Stimulated activated naive CD4-positive, alpha-beta T cell (primary cell): ENCODE measurements at places on chromosomes 4 and X.

DNA sequence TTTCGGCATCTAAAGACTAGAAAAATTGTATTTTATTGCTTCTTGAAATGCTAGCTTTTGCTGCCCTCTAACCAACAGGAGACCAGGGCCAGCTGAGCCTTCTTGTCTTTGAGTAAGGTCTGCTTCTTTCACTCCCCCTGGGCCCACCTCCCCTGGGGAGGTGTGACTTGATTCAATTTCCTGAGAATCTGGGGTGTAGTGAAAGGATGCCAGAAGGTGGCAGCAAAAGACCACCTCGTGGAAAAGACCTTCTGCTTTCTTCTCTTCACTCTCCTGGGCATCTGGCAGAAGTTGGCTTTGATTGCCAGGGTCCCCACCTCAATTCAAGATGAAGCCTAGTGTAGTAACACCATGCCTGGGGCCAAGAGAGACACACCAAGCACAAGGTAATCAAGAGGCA lies 96.5 kb upstream of the MAOA start:
- no peak for DNase-seq

DNA sequence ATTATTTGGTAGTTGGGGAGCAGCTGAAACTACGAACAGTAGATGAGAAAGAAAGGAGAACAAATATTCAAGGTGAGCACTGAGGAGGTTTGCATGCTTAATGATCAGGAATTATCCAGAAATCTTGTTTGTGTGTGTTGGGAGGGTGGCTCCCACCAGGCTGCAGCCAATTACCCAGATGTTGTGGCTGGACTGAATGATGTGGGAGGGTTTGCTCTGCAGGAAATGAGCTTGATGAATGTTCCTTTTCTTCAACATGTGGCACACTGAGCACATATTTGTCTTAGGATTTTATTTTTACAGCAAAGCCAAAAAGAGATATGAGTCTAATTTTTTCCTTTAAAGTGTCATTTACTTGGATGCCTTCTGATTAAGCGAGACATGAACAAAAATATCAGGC lies 48.3 kb upstream of the AMOT start:
- no peak for DNase-seq

- DNase-seq, result no peak
These were observed 58.7 kb upstream of the KLF3 start for GRCh38 chr4:38605181-38605752.

GRCh38 chr4:27018076-27018475 lies 157.4 kb downstream of the STIM2 start:
- DNase-seq, result no peak

DNA sequence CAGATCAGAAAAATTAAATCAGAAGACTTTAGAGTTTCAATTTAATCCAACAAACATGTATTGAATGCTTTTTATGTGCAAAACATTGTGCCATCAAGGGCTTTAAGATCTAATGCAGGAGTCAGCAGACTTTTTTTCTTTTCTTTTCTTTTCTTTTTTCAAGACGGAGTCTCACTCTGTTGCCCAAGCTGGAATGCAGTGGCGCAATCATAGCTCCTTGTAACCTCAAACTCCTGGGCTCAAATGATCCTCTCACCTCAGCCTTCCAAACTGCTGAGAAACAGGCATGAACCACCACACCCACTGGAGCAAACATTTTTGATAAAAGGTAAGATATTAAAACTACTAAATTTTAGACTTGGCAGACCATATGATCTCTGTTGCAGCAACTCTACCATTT lies 24.6 kb upstream of the LRBA start:
- DNase-seq, result no peak

- no peak for DNase-seq
These were observed 67.9 kb downstream of the GAB1 start for GRCh38 chr4:143404555-143404954.

- DNase-seq, result no peak
These were observed 5.3 kb upstream of the SAP30 start for GRCh38 chr4:173365359-173365996.

DNA sequence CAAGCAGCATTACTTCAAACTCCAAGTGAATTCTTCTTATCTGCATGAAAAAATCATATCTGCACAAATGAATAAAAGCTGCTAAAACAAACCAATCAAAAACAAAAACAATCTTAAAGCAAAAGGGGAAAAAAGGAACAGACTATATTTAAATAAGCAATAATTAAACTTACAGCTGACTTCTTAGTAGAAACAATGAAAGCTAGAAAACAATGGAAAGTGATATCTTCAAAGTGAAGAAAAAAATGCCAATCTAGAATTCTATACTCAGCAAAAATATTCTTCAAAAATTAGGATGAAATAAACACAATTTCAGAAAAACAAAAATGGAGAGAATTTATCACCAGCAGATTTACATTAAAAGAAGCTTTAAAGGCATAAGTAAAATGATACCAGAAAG lies 20.0 kb downstream of the STBD1 start:
- no peak for DNase-seq

- DNase-seq, result no peak
These were observed 611.3 kb upstream of the CPXCR1 start for GRCh38 chrX:88135735-88136134.

GRCh38 chrX:119698845-119699244 lies 5.9 kb upstream of the SEPTIN6 start:
- peak; percentile 33 for DNase-seq

DNA sequence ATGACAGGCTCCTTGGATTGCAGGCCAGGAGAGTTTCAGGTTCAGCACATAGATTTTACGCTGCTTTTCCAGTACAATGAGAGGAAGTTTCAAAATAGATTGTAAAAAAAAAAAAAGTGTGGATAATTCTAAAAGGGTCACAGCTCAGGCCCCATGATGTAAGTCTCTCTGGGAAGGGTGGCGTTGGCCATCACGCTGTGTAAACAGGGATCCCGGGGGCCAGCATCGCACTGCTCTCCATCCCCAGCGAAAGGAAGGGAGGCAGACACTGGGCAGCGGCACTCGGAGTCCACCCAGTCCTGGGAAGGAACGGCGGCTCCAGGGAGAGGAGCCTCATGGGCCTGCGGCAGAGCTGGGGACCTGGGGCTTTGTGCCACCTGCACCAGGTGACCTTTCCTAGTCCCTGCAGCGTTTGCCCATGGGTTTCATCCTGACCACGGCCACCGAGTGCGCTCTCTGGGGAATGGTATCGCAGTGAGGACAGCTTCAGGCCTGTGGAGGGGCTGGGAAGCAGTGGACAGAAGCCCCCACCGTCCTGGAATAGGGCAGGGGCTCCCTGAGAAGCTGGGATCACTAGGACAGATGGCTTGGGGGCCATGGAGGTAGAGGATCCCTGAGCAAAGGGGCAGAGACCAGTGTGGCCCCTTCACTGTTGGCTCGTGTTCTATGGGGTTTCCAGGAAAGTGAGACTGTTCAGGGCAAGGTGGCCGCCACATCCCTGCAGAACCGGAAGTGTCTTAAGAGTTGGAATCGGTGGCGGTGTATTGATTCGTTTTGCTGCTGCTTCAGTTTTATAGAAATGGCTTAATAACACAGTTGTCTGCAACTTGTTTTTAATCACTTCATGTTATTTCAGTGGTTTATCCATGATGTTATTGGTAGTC lies 38.9 kb downstream of the RGS12 start:
- no peak for DNase-seq

DNA sequence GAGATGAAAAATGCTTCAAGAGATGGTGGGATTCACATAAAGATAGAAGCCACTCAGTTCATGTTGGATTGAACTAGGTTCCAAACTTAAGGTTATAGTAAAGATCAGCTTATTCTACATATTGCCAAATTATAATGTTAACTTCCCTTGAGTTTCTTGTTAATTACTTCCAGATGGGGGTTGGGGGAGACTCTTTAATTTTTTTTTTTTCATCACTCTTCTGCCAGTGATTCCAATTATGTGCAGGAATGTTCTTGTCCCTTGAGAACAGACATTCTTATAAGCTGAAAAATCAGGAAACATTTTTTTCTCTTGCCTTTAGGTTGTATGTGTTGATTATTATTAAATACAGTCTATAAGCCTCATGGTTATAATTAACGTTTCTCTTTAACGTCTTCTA lies 30.0 kb downstream of the MND1 start:
- DNase-seq, result no peak

- no peak for DNase-seq
These were observed 8.3 kb upstream of the AGA start for GRCh38 chr4:177450426-177451107.

GRCh38 chrX:112664924-112665323 lies 14.8 kb downstream of the LHFPL1 start:
- DNase-seq, result no peak

DNA sequence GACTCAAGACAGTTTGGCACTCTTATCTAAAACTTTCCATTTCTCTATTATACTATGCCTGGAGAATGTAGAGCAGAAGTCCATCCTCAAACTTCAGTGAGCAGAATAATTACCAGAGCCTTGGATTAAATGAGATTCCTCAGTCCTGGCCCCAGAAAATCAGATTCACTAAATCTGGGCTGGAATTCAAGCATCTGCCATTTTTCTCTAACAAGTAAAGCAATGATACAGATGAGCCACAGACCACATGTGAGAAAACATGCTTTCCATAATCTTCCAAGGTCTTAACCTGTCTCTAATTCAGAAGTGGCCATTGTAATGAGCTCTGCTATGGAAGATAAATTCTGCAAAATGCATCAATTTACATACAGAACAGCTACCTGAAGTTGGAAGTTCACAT lies 25.4 kb downstream of the SOWAHB start:
- DNase-seq, result no peak

DNA sequence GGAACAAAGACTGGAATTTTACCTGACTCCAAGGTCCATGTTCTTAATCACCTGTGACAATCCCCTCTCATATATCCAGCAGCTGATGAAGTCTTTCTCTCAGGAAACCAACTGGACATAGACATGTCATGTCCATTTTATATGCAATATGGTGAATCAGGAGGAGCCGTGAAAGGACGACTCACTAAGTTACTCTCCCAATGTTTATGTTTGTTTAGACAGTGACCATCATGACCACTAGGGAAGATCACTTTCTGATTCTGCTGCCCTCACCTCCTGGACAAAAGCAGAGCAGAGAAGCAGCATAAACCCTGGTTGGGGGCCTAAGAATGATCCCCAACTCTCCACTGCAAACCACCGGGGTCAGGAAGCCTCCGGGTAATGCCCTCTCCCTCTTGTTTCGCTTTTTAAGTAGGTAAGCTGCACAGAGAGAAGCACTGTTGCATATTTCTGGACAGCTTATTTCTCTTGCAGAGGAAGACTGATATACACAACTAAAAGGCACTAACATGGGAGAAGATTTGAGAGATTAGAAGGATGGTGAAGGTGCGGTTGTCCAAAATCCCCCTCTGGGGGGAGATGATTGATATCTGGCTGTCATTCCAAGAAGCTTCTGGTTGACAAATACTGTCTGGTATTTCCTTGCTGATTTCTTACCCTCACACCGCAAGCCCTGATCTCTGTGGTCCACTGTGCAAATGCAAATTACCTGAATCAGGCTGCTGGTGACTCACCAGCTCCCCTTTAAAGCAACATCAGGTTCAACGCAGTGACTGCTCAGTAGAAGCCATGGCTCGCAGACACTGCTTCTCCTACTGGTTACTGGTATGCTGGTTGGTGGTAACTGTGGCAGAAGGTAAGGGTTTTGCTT lies at the start of gene ODAPH:
TSS of gene ODAPH (plus strand) at position 773 of the 871 bp plus-strand sequence. CDS start at position 790, 17 bp downstream.
- no peak for DNase-seq

DNA sequence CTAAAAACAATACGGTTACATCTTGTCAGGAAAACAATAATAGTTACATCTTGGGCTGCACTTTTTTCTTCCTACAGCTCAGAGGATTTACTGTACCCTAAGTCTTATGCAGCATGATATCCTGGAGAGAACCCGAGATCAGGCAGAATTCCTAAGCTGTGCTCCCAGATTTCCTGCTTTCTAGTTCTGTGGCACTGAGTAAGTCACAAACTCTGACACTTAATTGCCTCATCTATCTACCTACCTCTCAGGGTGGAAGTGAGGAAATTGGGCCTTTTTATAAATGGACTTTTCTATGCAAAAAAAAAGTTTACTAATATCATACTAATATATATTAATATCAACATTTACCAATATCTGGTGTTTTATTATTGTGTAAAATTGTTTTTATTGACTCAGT lies 438.5 kb downstream of the INPP4B start:
- no peak for DNase-seq

DNA sequence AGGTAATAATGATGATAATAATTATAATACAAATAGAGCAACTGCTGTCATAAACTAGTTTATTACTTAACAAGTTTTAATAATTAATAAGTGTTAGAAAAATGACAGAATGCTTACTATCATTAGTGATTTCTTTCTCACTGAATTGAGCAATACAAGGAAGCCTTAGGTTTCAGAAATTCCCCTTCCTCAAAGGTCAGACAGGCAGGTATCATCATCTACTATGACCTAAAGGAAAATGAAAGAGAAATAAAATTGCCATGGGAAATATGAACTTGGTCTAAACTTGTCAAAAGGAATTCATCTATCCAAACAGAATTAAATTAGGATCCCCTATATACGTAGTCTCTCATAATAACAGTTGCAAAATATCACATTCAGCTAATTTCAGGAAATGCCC lies 56.3 kb upstream of the SLC7A11 start:
- DNase-seq, result no peak

DNA sequence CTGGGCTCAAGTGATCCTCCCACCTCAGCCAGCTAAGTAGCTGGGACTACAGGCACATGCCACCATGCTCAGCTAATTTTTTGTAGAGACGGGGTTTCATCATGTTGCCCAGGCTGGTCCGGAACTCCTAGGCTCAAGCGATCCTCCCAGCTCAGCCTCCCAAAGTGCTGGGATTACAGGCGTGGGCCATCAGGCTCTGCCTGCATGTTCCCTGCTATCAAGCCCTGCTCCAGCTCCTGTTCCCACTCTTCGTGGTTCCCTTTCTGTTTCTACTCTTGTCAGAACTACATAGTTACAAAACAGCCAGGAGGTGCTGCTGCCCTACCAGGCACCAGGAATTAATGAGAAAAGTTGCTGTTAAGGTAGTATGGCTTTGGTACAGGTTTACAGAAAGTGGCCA lies 8.7 kb downstream of the TIMP1 start:
- DNase-seq, result no peak

DNA sequence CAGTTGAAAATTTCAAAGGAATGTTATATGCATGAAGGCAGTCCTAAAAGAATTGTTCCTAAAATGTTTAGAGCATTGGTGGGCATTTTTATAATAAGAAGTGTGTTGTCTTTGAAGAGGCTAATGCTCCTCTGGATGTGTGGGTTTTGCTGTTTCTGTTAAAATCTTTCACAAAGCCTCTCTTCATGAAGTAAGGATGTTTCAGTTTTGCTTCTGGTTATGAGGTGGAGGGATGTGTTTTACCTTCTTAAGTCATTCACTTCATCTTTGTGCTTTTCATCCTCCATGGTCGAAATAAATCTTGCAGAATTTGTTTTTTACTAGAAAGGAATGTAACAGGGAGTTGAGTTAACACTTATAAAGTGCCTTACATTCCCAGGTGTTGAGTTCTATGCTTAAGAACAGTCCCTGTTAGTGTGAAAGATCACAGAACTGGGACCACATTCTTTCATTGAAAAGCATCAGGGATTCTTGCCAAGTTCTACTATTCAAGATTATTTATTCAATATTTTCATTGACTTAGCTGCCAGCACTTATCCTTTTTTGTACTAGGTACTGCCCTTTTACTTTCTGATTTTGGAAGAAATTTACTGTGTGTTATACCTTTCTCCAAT lies 21.1 kb downstream of the FHIP1A start:
- DNase-seq, result no peak
